Central memory CD4-positive, alpha-beta T cell (primary cell): ENCODE measurements at places on chromosomes 16 and 17.

- DNase-seq: no peak
These were observed 92.3 kb downstream of the LITAF start for GRCh38 chr16:11494433-11494832.

DNA sequence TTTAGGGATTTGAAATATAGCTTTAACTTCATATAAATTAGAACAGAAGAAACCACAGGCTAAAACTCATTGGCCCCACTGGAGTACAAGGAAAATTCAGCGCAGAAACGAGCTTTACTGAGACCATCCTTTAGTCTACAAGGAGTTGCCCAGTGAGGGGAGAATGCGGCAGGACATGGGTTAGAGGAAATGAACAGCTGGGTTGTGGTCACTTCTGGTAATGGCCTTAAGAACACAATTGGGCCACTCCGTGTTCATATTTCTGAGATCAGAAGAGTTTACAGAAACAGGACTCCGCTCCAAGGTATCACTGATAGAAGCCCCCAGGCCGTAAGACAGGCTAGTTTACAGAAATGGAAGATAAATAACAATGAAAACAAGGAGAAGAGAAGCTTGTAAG lies 188.3 kb downstream of the ZFHX3 start:
- no peak for DNase-seq

DNA sequence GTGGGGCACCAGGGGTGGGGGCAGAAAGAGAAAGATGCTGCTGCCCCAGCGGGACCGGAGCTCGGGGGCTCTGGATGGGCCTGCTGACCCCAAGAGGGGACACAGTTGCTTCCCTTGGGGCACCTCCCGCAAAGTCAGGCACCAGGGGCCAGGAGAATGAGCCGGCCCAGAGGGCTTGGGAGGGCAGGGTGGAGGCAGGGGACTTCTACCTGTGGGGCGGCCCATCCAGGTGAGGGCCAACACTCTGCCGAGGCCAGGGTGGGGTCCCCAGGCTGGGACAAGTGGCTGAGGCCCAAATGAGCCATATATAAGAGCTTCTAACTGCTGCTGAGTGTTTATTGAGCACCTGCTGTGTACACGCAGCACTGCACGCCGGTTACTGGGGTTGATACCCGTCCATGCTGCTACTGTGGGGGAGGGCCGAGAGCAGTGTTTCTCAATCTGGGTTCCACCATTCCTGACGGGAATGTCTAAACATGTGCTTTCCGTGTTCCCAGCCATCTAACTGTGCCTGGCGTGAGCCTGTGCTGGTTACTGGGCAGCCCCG lies 211.7 kb upstream of the GSE1 start:
- DNase-seq: no peak

DNA sequence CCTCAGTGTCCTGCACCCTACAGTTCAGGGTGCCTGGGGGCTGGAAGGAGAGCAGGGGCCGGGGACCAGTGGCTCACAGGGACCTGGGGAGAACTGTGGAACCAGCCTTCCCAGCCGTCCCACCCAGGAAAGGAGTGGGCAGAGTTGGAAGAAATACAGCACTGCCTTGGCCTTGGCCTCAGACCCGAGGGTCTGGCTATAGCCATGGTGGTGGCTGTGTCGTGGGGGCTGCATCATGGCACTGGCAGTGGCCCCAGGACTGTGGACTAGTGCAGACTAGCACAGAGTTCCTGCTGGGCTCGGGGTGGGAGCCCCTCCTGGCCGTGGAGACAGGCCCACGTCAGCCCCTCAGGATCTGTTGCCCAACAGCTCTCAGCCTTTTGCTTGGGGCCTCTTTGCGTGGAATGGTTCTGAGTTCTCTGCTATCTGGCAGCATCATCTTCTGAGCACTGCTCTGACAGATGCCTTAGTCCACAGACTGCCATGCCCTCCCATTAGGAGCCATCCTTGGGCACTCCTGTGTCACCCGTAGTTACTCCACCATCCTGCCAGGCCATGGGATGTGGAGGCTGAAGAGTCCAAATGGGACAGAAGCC lies 12.6 kb upstream of the DNASE1 start:
- DNase-seq: no peak

GRCh38 chr17:77356690-77357201 lies 216.0 kb downstream of the SEC14L1 start:
- no peak for DNase-seq

- no peak for DNase-seq
These were observed 13.0 kb downstream of the CDYL2 start for GRCh38 chr16:80791411-80791810.

GRCh38 chr16:48350736-48351135 lies 34.5 kb downstream of the SIAH1 start:
- no peak for DNase-seq
